ENCODE measurements at places on chromosomes 4 and X.

DNA sequence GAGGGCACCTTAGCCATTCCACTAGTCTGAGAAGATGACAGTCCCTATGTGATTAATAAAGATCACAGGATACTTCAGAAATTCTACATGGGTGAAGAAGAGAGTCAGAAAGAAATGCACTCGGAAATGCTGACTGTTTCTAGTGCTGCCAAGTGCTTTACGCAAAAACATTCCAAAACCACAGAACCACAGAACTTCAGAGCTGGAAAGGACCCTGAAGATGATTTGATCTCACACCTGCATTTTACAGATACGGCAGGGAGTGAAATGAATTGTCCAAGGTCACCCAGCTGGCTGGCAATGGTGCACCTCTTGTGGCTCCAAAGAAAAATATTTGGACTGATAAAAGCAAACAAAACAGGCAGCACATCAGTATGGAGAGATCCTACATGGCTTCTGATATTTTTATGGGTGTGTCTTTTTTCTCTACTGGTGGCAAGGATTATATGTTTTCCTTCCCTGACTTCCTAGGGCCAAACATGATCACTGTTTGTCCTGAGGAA is 115.9 kb downstream of the MAML3 start:
- no peak for DNase-seq

DNA sequence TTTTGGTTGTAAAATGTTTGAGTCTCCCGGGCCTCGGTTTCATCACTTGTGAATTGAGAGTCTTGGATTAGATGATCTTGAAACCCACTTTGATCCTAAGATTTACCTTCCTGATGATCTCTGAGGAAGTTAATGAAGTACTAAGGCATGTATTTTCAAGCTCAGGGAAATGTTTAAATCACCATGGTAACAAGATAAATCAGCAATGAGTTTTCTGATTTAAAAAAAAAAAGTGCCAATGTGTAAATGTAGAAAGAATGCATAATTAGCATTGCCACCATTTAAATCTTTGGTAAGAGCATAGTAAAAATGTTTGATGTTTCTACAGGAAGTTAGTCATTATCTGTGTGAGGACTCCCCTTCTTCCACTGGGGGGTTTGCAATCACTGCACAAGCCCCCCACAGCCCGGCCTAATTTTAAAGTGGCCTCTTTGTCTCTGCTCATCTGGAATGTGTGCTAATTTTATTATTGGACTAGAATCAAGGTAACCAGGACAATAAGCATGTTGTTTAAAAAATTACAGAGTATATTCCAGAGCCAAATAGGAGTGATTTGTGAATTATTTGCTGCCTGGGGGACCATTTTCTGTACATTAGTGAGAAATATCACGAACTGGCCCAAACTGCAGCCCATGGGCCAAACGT is 93.6 kb downstream of the SLC34A2 start:
- DNase-seq = no peak

GRCh38 chr4:44025376-44026020 is 423.1 kb downstream of the KCTD8 start:
- no peak for DNase-seq

- DNase-seq = no peak
These were observed 402.4 kb upstream of the NDST4 start for GRCh38 chr4:115515772-115516171.

DNA sequence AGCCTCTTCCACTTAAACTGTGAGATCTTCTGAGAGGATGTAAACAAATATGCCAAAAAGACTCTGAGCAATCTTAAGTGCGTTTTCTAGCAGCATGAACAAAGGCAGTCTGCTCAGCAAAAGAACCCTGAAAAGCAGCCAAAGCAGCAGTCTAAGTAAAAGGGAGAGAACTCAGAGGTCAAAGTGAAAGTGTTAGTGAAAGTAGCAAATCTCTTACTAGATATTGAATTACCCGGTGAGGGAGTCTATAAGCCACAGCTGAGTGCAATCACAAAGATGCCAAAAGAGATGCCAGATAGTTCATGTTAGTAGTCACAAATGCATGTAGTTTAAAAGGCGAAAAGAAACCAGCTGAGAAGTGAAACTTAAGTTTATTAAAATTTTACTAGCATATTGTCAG is 7.9 kb upstream of the GNRHR start:
- DNase-seq = no peak

DNA sequence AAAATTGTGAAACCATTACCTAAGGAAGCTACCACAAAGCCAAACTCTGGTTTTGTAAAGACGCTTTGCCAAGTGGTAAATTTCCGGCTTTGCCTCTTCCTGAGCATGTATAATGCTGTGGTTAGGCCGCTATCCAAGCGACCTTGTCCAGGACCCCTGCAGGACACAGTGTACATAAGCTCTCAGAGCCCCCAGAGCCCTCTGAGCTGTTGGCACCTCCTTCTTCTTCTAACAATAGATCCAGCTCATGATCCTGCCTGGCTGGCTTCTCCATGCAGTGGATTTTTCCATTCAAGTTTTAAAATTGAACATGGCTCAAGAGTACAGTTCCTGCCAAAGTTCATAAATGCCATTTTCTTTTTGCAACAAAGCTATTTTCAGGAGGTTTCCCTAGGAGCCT is 326.7 kb downstream of the MAPK10 start:
- no peak for DNase-seq

- DNase-seq = no peak
These were observed 78.9 kb downstream of the NAF1 start for GRCh38 chr4:163087805-163088204.

GRCh38 chr4:141348573-141348972 is 127.9 kb downstream of the ZNF330 start:
- no peak for DNase-seq

GRCh38 chrX:856566-857290 is 226.1 kb downstream of the SHOX start:
- no peak for DNase-seq

- DNase-seq = no peak
These were observed 275.3 kb upstream of the FGF13 start for GRCh38 chrX:138986866-138987265.

- DNase-seq = no peak
These were observed 64.7 kb downstream of the RBM47 start for GRCh38 chr4:40564815-40565483.

- no peak for DNase-seq
These were observed 46.3 kb upstream of the ARHGEF6 start for GRCh38 chrX:136827026-136827425.

GRCh38 chr4:87067124-87067885 is 132.5 kb downstream of the AFF1 start:
- no peak for DNase-seq

DNA sequence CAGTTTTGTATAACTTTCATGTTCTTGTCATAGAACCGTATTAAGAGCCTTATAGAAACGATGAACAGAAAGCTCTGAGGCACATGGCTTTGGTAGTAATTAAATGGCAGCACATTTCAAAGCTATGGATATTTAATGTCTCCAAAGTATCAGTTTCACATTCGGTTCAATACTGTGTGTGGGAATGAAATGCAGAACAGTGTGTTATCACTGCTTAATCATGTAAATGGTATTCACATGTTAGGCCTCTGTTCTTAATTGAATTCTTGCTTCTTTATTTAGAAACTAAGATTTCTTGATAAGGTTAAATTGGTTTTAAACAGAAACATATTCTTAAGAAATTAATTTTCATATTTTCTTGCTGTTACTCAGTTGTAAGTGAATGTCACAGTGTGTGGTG is 701.0 kb upstream of the PITX2 start:
- DNase-seq = no peak

GRCh38 chr4:116243431-116243830 is 841.9 kb downstream of the TRAM1L1 start:
- no peak for DNase-seq

DNA sequence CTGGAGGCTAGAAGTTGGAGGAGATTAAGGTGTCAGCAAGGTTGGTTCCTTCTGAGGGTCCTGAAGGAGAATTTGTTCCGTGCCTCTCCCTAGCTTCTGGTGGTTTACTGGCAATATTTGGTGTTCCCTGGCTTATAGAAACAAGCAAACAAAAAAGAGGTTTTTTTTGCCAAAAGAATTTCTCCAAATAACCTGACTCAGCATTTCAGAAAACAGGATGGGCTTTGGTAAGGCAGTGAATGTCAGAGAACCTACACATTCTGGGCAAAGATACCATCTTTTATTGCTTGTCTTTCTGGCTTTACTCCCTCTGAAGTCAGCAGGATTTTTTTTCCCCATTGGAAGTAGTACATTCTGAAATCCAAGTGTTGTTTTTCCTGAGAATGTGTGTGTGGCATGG is 93.3 kb upstream of the TBC1D9 start:
- no peak for DNase-seq

DNA sequence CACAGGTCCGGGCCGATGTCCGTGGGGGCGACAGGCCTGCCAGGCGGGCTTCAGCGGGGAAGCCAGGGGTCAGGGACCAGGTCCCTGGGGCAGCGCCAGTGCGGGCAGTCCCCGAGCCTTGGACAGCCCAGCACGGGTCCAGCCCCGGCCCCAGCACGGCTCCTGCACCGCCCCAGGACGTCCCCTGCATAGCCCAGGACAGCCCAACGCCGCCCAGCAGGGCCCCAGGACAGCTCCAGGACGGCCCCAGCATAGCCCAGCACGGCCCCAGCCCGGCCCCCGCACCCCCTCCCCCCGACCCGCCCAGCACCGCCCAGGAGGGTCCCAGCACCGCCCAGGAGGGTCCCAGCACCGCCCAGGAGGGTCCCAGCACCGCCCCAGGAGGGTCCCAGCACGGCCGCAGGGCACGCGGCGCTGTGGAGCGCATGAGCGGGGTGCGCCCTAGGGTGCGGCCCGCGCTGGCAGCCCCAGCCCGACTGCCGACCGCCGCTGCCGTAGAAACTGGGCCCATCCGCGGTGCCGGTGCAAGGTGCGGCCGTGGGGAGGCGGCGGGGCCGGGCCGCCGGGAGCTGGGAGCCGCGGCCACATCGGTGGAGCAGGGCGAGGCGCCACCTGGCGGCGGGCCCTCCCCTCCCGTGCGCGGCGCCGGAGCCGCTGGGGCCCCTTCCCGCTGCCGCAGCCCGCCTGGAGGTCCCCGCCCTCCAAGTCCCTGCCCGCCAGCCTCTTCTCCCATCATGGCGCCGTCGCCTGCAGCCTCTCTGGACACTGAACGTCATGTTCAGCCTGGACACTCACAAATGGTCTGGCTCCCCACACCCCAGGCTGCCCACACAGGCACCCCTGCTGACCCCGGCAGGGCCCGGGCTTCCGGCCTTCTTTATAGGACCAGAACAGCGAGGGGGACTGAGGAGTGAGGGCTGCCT is 106.8 kb upstream of the NKX1-1 start:
- DNase-seq = peak; percentile 28

- DNase-seq = no peak
These were observed 1.2 kb downstream of the SPCS3 start for GRCh38 chr4:176320976-176321361.

GRCh38 chr4:116788723-116789122 is 296.7 kb downstream of the TRAM1L1 start:
- no peak for DNase-seq

GRCh38 chrX:38275615-38276014 is 51.7 kb downstream of the RPGR start:
- no peak for DNase-seq

- DNase-seq = no peak
These were observed 1576.0 kb downstream of the RPA4 start for GRCh38 chrX:98459669-98460068.

GRCh38 chrX:154795016-154795415 is 10.3 kb downstream of the MPP1 start:
- DNase-seq = no peak

DNA sequence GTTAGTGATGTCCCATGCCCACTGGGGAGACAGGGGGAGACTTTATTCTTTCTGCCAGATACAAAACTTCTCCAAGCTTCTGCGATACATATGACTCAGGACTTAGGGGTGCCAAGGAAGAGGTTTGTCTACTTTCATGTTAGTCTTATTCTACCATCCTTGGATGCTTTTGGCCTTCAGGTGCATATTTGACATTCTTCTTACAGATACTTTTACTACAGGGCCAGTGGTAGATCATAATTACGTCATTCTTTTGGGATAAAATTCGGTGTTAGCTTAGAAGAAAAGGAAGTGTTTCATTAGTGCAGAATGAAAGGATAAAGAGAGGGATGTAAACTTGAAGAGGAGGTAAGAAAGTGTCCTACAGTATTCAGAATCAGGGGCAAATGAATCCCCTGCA is 245.2 kb downstream of the THOC2 start:
- no peak for DNase-seq

DNA sequence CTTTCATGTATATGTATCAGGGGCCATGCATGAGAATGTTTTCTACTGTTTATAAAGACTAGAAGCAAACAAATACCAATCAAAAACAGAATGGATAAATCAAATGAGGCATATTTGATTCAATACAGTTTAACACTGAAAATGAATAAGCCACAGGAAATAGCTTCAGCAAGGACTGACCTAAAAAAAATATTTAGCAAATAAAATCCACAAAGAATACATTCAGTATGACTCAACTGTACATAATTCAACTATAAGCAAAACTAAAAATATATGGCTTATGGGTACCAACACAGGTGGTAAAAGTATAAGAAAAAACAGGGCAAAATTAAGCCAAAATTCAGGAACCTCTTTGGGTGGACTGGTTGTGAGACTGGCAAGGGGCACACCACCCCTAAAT is 112.9 kb downstream of the KCNIP4 start:
- DNase-seq = no peak

DNA sequence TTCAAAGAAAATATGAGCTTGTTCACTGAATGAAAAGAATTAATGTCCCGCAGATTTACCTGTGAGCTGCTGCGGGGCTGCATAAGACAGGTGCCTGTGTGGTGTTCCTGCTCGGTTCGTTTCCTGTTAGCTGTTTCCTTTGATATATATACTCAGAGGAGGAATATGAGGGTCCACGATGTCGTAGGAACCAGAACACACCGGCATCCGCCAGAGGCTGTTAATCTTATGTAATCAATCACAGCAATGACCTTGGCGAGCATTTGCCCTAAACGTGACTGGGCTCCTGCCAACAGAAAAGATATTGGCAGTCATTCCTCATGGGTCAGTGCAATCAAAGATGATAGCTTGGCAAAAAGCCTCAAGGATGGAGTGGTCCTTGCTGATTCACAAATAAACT is 260.1 kb downstream of the EVC2 start:
- DNase-seq = no peak

DNA sequence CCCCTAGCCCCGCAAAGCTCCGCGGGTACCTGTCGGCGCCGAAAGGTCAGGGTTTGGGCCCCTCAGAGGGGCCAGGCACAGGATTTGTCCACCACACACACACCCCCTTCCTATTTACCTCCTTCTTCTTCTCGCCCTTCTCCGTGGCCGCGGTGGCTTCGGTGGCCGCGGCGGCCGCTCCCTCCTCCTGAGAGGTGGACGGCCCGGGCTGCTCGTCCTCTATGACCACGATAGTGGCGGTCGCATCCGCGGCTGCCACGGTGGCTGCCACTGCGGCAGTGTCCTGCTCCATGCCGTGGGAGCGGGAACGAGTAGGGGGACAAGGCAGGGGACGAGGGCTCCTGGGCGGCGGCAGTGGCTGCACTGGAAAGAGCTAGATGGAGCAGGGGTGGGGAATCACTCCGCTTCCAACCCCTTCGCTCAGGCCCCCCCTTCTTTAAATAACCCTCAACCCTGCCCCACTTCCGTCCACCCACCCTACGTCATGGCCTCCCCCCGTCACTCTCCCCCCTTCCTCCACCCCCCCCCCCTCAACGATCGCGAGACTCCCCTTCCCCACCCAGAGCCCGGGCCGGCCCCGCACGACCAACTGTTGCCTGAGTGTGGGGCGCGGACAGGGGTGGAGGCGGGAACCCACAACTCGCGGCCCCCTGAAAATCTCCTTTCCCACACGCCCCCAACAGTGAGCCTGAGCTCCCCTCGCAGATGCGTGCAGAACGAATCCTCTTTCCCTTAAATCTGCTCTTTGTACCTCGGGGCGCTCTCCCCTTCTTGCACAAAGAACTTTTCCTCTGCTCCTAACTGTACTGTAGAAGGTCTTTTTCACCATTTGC is at the start of gene SMARCA1:
Gene SMARCA1 (minus strand): TSS at position 412 of the 833 bp plus-strand sequence. CDS start 120 bp downstream, at position 292.
- no peak for DNase-seq

Measured in activated CD4-positive, alpha-beta memory T cell treated with anti-CD3 and anti-CD28 coated beads, Interleukin-2, amount 10 ng/mL, durations not matched to agents 7 days and 5 days (primary cell).